ENCODE measurements at places on chromosomes 6 and 20.
A peak's percentile ranks its signal among the peaks of the same experiment; 100 is the strongest.

GRCh38 chr6:37594895-37595294 is 95.2 kb upstream of the CCDC167 start:
- no peak for DNase-seq

DNA sequence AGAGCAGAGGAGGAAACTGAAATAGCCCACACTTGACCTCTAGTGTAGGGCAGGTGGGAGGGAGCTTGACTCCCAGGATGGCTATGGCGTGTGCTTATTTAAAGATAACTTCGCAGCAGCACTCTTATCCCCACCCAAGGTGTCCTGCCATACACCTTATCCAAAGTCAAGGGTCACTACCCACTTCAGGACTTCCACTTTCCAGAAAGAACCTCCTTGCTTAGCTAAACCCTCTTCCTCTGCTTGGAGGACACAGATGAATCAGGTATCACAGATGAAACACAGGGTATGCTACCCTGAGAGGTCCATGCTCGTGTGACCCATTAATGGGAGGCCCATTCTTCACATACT is 2.3 kb downstream of the RIN2 start:
- DNase-seq = no peak

DNA sequence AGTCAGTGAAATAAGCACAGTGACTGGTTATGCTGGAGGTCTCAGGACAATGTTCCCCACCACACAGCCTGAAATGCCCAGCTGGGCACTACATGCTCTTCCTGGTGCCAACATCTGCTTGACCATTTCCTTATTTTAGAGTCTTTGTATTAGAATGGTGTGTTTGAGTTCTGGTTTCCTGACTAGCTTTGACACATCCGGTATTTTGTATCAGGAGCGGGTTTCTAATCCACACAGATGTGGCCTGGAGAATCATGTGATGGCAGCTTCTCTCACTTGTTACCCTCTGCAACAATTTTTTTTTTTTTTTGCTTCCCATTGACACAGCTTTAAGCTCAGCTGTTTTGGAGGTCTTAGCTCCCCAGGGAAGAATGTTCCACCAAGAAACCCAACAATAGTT is 164.5 kb upstream of the CST7 start:
- no peak for DNase-seq

GRCh38 chr6:5592886-5593519 is 331.7 kb downstream of the FARS2 start:
- no peak for DNase-seq

- DNase-seq = no peak
Measured at GRCh38 chr6:35385457-35386202, 43.3 kb downstream of the PPARD start.

- DNase-seq = no peak
Measured at GRCh38 chr6:79469376-79470246, 67.6 kb downstream of the LCA5 start.

GRCh38 chr6:99119109-99120031 is 171.6 kb upstream of the FBXL4 start:
- DNase-seq = peak; percentile 63

Measured in NCI-H1092 treated with DMSO at 0.1 percent for 48 hours (cell line).